ENCODE measurements at places on chromosomes 6 and 20.
A peak's percentile ranks its signal among the peaks of the same experiment; 100 is the strongest.

- peak; percentile 23 for DNase-seq
These were observed 35.3 kb downstream of the CHMP4B start for GRCh38 chr20:33846291-33846935.

DNA sequence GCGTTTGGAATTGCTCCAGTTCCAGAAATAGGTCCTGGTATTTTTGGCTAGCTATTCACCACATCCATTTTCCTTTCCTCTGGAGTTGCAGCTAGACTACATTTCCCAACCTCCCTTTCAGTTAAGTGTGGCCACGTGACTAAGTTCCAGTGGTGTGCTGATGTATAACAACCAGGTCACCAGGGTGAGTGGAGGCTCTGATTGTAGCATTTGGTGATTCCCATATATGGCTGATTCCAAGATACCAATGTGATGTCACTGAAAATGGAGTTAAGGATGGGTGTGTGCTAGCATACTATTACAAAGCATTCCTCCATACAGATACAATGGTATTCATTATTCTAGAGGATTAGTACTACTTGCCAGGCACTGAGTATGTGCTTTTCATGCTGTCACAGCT is 49.7 kb upstream of the STK35 start:
- no peak for DNase-seq

DNA sequence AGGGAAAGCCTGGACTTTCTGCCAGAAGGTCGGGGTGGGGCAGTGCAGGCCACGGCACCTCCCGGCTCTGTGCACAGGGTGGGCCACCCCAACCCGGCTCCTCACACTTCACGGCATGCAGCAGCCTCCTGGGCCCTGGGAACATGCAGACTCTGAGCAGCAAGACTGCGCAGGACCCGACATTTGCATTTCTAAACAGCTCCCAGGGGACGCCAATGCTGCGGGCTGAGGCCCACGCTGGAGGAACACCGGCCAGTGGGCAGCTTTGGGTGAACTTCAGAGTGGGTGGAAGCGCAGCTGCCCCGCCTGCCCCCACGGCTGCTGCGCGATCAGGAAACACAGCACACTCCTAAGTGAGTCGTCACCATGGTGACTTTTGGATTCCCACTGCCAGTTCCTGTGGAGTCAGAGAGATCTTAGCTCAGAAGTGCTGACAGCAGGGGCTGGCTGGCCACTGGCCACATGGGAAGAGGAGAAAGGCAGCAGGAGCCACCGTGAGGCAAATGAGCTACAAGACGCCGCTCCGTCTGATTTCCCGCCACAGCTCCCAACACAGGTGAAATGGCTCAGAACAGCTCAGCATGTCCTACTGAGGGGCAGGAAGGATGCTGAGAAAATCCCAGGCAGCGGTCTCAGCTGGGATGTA is 52.1 kb downstream of the RNASET2 start:
- DNase-seq, result peak; percentile 3

DNA sequence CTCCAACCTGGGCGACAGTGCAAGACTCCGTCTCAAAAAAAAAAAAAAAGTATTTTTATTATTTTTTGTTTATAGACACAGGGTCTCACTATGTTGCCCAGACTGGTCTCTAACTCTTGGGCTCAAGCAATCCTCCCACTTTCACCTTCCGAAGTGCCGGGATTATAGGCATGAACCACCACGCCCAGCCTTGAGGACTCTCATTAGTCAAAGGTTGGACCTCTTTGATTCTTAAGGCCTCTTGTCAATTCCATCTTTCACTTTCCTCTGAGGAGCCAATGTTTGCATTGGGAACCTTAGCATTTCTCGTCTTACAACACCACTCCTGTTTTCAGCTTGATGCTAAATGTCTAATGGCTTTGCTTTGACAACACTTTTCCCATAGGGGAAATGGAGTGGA is 16.1 kb upstream of the CDK19 start:
- no peak for DNase-seq

- no peak for DNase-seq
These were observed 265.4 kb upstream of the CDH4 start for GRCh38 chr20:60986506-60987156.

GRCh38 chr6:23608931-23609435 is 517.0 kb upstream of the NRSN1 start:
- no peak for DNase-seq

GRCh38 chr6:75711173-75711572 is 37.9 kb upstream of the MYO6 start:
- no peak for DNase-seq

- no peak for DNase-seq
These were observed 6.6 kb upstream of the EEF1E1 start for GRCh38 chr6:8108759-8109539.

GRCh38 chr20:41081276-41081814 is 52.7 kb downstream of the TOP1 start:
- no peak for DNase-seq

DNA sequence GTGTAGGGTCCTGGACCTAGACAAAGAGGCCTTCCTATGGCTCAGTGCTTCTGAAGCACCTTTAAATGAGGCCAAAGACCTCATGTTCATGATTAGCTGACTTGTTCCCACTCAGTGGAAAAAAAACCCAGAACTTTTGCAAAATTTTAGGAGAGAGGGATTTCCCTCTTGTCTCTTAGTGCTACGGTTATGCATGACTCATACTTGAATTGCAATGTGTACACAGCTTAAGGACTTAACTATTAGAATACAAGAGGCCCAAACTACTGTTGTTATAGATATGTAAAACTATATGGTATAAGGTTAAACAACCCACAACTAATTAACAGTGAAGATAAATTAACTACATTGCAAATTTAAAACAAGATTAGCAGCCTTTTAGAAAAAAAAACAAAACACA is 32.3 kb upstream of the HLA-A start:
- DNase-seq, result no peak

DNA sequence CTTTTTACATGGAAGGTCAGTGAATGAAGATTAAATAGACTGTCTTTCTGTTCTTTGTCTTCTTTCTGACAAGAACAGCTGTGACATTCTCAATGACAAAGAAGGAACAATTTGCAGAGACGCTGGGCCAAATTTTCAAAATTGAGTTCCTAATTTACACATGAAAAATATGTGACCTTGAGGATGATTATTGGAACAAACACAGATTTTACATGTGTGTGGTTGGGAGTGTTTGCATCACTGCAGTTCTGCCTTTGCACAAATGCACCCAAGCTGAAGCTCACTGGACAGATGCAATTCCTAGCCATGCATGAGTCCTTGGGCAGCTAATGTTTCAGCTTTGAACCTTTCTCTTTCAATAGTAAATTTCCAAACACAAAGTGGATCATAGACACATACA is 350.8 kb downstream of the QKI start:
- no peak for DNase-seq

GRCh38 chr6:28683945-28684538 is 158.4 kb downstream of the GPX5 start:
- peak; percentile 22 for DNase-seq

- DNase-seq, result no peak
These were observed 25.4 kb upstream of the KCNB1 start for GRCh38 chr20:49507741-49508434.

GRCh38 chr20:11110535-11110934 is 436.7 kb upstream of the JAG1 start:
- DNase-seq, result no peak

- no peak for DNase-seq
These were observed 20.4 kb upstream of the MCM3 start for GRCh38 chr6:52304983-52305390.

DNA sequence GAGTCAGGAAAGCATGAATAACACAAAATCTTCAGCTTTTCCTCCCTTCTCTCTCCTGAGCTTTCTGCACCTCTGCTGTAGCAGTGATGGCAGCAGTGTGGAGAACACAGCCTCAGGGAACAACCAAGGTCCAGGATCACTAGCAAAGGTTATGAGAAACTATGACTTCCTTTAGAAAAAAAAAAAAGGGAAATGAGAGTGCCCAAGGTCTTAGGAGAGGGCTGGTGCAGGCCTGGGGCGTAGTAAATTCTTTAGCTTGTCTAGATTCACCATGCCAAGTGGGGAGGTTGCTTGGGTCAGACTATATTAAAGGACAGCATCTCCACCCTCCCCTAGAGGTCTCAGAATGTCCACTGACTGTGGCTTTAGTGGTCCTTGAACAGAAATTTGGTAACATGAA is 40.4 kb upstream of the POLR1H start:
- DNase-seq, result no peak

GRCh38 chr6:100554228-100554627 is 89.5 kb upstream of the SIM1 start:
- no peak for DNase-seq

GRCh38 chr6:36754582-36755434 is 57.2 kb downstream of the RAB44 start:
- no peak for DNase-seq

- DNase-seq, result no peak
These were observed 55.4 kb upstream of the SIRPG start for GRCh38 chr20:1712634-1713624.

DNA sequence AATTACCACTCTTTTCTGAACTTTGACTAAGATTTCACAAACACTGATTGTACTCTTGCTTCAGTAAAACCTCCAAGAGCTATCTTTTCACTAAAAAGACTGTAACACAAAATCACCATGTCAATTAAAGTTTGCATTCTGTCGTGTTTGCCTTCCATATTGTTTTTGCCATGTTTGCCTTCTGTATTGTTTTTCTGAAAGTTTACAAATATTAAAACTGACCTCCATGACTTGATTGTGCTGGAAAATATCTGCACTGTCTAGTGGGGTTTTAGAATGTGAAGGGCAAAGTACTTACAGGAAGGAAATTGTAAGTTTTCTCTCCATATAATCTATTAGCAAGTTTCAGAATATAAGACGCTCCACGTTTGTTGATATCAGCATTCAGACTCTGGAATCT is 3.4 kb downstream of the SERPINB1 start:
- no peak for DNase-seq

DNA sequence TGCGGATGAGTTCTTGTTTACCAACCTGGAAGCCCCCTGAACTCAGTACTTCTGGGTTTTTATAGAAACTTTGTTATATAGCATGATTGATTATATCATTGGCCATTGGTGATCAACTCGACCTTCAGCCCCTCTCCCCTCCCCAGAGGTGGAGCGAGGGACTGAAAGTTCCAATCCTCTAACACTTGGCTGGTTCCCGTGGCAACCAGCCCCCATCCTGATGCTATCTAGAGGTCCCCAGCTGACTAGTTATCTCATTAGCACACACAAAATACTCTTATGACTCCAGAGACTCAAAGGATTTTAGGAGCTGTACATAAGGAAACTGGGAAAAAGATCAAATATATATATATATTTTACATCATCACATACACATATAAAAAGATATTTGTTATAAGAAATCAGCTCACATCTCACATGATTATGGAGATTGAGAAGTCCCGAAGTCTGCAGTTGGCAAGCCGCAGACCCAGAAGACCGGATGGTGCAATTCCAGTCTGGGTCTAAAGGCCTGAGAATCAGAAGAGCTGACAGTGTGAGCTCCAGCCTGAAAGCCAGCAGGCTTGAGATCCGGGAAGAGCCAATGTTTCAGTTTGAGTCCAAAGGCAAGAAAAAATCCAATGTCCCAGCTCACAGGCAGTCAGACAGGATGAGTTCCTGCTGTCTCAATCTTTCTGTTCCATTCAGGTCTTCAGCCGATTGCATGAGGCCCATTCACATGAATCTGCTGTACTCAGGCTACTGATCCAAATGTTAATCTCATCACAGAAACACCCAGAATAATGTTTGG is 179.3 kb upstream of the DTNBP1 start:
- no peak for DNase-seq

GRCh38 chr20:53299831-53300230 is 293.8 kb downstream of the ZNF217 start:
- no peak for DNase-seq

DNA sequence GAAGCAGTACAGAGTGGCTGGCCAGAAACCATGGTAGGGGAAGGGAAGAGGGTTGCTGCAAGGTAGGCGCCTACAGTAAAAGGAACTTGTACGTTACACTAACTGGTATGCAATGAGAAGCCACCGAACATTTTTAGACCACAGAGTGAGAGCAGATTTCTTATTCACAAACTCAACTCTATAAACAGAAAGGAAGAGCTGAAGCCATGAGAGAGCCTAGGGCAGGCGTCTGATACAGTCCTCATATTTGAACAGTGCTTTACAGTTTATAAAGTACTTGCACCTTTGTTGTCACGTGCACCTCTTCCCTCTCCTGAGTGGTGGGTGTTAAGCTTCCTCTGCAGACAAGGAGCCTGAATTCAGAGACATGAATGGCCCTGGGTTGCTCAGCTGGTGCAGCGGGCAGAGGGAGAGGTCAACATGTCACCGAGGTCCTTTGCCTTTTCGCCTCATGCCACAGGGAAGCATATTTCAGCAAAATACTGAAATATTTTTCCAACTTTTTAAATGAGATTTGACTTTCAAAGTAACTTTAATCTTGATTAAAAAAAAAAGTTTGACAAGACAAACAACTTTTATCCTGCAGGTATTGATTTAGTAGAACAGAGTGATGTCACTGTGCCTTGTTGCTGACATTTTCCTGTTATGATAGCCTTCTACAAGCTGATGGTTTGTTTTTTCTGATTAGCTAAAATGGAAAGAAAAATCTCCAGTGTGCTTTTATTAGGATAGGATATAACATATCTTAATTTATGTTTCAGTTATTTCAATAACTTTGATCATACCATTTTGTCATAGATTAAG is 23.8 kb downstream of the UST start:
- no peak for DNase-seq

DNA sequence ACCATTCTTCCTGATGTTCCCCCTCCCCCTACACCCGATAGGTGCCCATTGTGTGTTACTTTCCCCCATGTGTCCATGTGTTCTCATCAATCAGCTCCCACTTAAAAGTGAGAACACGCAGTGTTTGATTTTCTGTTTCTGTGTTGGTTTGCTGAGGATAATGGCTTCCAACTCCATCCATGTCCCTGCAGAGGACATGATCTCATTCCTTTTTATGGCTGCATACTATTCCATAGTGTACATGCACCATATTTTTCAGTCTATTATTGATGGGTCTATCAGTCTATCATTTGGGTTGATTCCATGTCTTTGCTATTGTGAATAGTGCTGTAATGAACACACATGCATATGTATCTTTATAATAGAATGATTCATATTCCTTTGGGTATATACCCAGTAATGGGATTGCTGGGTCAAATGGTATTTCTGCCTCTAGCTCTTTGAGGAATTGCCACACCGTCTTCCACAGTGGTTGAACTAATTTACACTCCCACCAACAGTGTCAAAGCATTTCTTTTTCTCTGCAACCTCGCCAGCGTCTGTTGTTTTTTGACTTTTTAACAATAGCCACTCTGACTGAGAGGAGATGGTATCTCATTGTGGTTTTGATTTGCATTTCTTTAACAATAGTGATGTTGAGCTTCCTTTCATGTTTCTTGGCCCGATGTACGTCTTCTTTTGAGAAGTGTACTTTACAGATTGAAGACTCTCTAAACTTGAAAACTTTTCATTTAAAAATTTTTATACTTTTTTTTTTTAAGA is 41.0 kb upstream of the GCNT2 start:
- DNase-seq, result no peak

- no peak for DNase-seq
These were observed 638 bp upstream of the MYL9 start for GRCh38 chr20:36540551-36541211.

- DNase-seq, result no peak
These were observed 19.4 kb upstream of the SLC4A11 start for GRCh38 chr20:3258429-3258828.

- no peak for DNase-seq
These were observed 44.6 kb downstream of the MAK start for GRCh38 chr6:10793695-10794094.

All from stromal cell of bone marrow (primary cell).